A375 (cell line): ENCODE measurements at places on chromosomes 13 and 19. TPM values are rescaled to one million over a fixed set of nuclear protein-coding genes. Genes with fewer than 3 reads are reported as not detected.

Gene SLC6A16
- 0.11 TPM in 1 of 2 replicates, not detected in the other for total RNA-seq

Gene TEX26
- not detected in 2 replicates for total RNA-seq

Gene PTOV1
- 64.6 and 69.0 TPM in 2 replicates for total RNA-seq

Gene KLK2
- total RNA-seq = 0.50 and 1.5 TPM in 2 replicates

Gene TMEM150B
- not detected in 2 replicates for total RNA-seq

Gene ZNF556
- total RNA-seq = 0.83 and 1.3 TPM in 2 replicates

Gene ERCC1
- total RNA-seq = 218 and 262 TPM in 2 replicates

Gene NLRP5
- 0.03 and 0.04 TPM in 2 replicates for total RNA-seq

Gene PRODH2
- not detected in 2 replicates for total RNA-seq

Gene ZNF540
- total RNA-seq = 0.15 and 2.0 TPM in 2 replicates

Gene SMIM24
- not detected in 2 replicates for total RNA-seq

Gene NLRP4
- total RNA-seq = 0.11 TPM in 1 of 2 replicates, not detected in the other

Gene PVR
- total RNA-seq = 102 and 105 TPM in 2 replicates

Gene RFPL4A
- total RNA-seq = 1.0 and 2.7 TPM in 2 replicates

Gene ZNF582
- 1.7 and 2.5 TPM in 2 replicates for total RNA-seq

Gene PSG7
- total RNA-seq = not detected in 2 replicates
